ENCODE measurements at places on chromosomes 5 and 9.

DNA sequence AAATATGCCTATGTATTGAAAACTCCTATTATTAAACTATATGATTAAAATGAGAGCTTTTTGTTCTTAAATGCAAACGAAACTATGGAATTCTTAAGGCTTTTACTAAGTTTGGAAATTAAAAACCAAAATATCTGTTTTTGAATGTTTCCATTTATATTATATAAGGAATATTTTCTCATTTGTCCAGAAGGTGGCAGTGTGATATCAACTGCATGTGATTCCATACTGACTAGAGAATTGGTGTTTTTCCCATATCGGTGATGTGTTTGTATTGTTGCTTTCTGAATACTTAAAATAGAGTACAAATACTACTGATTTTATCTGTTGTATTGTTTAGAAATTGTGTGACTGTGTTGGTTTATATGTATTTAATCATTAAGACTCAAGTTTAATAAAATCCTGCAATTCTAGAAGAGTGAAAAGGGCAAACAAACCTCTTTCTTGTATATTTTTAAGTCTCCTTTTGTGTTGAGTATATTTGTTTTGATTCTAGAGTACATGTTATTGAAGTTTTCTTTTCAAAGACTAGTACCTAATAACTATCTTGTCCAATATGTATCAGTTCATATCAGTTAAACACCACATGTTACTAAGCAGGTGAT, 320.8 kb downstream of the CCDC171 start:
- no peak for DNase-seq

GRCh38 chr9:85237478-85237877, 504.3 kb downstream of the AGTPBP1 start:
- DNase-seq = no peak

DNA sequence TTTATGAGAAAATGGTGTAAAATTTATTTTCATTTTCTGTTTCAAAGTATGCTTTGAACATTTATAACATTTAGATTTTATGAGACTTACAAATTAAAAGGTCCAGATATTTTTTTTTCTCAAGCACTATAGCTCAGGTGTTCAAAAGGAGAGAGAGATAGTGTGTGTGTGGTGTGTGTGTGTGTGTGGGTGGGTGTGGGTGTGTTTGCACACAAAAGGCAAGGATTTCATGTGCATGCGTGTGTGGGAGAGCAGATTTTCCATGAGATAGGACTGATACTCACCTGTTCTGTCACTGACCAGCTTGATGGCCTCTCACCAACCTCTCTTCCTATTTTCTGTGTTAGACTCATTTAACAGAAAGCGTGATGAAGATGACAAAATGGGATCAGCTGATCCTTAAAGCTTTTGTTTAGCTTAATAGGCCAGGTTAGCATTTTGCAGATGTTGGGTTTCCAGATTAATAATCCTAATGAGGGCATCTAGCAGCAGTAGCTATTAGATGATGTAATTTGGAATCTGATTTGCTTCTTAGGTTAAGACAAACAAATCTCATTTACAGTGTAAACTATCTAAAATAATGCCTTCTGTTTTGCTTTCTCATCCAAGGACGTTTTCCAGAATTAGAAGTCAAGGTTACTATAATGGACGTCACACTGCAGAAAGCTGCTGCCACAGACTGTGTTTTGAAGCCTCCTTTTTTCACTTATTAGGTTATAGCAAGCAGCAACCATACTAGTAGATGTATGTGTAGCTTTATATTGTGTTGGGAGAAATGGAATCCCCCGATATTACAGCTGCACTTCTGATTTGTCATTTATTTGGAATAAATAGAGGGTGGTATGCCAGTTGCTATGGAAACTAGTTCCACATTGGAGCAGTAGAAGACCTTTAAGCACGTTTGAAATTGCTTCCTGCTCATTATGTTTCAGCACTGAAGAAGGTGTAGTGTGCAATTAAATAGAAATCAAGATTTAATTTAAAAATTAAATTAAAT, 355.6 kb downstream of the TAF11L14 start:
- no peak for DNase-seq

- DNase-seq = no peak
Observed at GRCh38 chr5:18113721-18114120, 479.5 kb downstream of the TAF11L14 start.

DNA sequence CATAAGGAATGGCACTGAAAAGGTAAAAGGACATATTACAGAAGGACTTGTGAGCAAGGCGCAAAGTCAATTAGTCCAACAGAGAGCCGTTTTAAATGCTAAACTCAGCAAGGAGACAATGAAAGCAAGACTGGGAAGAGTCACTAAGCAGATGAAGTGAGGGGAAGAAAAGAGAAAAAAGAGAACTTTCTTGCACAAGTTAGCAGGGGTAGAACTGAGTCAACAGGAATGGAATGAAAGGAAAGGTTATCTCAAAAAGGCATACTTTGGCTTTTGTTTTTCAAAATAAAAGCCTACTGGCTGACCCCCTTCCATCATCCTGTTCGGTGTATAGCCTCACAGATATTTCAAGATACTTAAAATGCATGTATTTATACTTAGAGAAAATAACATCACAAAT, 75.0 kb downstream of the NR6A1 start:
- DNase-seq = no peak

GRCh38 chr5:140996060-140996459, 29.8 kb downstream of the PCDHAC2 start:
- no peak for DNase-seq

DNA sequence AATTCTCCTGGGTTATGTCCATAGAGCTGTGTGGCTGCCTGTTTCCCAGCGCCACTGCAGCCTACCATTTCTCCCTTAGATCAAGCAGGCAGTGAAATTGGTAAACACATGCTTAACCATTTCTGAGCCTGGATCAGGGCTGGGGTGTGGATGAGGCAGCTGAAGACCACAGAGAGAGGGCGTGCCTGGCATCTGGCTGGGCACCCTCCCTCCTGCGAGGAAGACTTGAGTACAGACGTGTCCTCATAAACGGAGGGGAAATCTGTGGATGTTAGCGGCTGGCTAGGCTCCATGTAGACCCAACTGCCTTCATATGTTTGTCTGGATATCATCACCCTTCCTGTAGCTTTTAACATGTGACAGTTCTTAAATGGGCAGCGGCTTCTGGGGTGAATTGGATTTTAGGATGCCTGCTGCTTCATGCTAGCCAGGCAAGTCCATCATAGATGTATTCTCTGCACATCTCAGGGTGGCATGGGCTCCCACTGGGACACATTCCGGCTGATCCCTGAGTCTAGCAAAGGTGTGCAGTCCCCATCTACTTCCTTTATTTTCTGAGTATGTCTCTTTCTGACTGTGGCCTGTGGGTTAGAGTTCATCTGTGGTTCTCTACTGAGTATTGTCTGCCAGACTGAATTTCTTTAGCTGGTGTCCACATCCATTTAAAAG, 11.0 kb downstream of the RGS3 start:
- DNase-seq = no peak

- DNase-seq = no peak
Observed at GRCh38 chr9:121057821-121058220, 7.7 kb upstream of the C5 start.

- no peak for DNase-seq
Observed at GRCh38 chr5:144015961-144016360, 154.5 kb downstream of the YIPF5 start.

DNA sequence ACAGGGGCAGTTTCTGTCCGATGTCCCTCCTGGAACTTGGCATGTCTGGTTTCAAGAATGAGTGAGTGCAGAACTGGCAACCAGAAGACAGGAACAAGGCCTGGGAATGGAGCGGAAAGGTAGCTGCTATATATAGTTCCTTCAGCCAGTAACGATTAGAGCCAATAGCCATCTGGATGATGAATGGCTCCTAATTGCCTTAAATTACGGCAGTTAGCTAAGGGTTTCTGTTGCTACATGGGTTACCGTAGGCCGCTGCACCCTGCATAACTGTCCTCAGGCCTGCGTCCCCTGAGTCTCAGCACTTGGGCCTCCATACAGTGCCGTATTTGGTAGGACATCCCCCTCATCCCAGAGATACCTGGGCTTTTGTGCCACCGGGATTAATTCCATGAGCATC, 29.4 kb downstream of the WWC1 start:
- no peak for DNase-seq

DNA sequence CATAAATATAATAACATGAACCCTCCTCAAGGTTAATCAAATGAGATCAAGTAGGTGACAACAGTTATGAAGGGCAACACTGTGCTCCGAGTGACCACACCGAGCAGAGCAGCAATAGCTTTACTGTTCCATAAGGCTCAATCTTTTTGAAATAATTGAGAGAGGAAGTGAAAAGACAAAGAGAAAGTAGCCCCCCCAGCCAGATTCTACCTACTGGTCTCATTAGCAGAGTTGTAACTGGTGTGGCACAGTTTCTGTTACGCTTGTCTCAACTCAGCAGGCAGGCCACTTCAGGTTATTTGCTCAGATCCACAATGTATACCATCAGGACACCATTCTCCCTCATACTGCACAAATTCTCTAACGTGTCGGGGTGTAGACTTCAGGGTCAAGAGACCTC, 14.0 kb downstream of the PRUNE2 start:
- DNase-seq = no peak

DNA sequence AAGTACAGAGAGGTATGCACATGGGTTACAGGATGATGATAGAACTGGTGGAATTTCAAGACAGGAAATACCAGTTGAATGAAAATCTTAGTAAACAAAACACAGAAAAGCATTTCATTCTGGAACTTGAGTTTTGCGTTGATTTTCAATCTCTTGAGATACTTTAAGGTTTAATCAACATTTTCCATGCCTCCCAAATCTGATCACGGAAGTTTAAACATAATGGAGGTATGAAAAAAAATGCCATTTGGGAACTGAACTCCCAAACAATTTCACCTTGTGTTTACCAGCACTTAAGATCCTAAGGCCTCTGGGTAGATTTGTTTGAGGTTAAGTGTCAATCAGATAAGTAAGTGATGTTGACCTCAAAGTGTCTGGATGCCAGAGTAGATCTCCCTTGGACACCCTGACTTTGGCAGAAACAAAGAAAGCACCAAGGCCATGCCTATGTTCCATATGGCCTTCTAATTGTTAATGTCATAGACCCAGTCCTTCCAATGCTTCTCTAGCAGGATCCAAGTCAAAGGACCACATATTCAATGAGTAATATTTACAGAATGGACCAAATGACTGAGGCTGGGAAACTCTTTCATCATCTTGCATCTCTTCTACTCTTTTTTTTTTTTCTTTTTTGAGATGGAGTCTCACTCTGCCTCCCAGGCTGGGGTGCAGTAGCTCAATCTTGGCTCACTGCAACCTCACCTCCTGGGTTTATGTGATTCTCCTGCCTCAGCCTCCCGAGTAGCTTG, 216.9 kb downstream of the ARRDC3 start:
- no peak for DNase-seq

DNA sequence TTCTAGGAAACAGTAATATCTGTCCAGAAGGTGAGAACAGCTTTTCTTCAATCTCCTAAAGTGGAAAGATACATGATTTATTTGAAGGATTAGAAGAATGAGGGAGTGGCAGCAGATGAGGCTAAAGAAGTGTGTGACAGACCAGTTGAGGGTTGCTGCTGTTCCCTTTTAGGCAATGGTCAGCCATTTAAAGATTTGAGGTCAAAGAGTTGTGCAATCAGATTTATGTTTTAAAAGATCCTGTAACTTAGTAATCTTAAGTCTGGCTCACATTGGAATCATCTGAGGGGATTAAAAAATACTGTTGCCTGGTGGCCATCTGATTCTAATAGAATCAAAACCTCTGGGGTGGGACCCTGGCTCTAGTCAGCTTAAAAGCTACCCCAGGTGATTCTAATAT, 4.3 kb upstream of the SGCD start:
- DNase-seq = no peak

DNA sequence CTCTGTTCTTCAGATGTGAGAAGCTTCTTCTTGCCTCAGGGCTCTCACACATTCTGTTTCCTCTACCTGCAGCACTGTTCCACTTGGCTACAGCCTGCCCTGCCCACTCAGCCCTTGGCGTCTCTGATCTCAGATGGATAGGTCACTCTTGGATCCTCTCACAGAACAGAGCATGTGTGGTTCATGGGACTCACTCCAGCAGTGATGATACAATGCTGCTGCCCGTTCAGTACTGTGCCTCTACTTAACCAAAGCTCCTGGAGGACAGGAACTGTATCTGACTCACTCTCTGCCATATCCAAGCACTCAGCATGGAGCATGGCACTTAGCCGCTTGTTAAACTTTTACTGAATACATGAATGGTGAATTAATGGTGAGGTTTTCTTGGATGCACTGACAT, 3.4 kb upstream of the SPINK4 start:
- DNase-seq = no peak

DNA sequence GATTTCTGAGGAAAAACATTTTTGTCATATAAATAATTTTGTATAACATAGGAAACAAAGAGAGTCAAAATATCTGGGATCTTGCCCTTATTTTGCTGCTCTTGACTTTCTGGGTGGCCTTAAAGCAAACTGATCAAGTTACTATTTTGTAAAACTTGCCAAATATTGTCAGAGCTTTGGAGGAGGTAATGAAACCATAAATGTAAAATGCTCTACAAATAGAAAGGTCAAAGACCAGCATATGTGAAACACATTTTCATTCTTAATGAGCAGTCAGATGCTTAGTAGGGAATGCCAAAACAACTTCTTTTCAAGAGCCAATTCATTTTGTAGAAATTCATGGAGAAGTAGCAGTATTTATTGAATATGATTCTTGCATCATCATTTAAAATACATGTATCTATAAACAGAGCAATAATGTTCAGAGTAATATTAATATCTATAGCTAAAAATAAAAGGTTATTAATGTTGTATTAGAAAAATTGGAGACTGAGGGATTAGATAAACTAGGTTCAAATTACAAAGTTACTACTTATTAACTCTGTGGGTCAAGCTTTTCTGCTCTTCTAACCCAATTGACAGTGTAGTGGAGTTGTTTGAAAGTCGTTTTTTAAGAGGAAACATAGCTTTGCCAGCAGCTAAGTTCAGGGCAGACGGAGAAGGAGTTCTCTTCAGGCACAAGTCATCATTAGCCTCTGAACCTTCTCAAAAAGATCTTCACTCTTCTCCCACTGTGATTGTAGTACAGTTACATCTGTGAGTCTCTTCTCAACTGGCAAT, 2053.1 kb downstream of the EFNA5 start:
- DNase-seq = no peak

- no peak for DNase-seq
Observed at GRCh38 chr9:104850786-104851545, 77.0 kb downstream of the ABCA1 start.

DNA sequence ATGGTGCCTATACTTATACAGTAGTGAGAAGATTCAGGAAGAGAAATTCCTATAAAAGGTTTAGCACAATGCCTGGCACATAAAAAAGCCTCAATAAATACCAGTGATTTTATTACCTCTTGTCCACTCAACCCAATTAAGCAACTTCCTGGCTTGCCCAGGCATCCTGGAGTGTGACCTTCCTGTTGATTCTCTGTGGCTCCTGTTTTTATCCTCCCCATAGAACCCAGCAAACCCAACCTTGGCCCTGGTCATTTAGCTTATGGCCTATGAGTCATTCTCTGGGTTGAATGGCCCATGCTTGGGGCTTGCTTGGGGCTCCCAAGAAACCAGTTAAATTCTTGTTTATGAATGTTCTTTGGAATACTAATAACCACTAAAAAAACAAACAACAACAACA, 21.4 kb upstream of the SPARC start:
- no peak for DNase-seq
